ENCODE measurements at places on chromosomes 3 and 15. TPM values are rescaled to one million over a fixed set of nuclear protein-coding genes. Genes with fewer than 3 reads are reported as not detected.

DNAH1 gene
- total RNA-seq = 0.50 TPM

CDCP1 gene
- 23.2 TPM for total RNA-seq

RAB27A gene
- total RNA-seq = 11.6 TPM

OSBPL10 gene
- 8.2 TPM for total RNA-seq

IMPG2 gene
- total RNA-seq = under 0.01 TPM

CD96 gene
- total RNA-seq = not detected

ZNF80 gene
- not detected for total RNA-seq

MORC1 gene
- total RNA-seq = not detected

RNF7 gene
- 73.3 TPM for total RNA-seq

CCR1 gene
- not detected for total RNA-seq

PLA2G4D gene
- not detected for total RNA-seq

PLOD2 gene
- total RNA-seq = 49.2 TPM

HHLA2 gene
- total RNA-seq = not detected

RBMS3 gene
- total RNA-seq = 13.6 TPM

THBS1 gene
- total RNA-seq = 99.2 TPM

PCOLCE2 gene
- total RNA-seq = 1.5 TPM

SKOR1 gene
- total RNA-seq = not detected

DGKG gene
- 0.50 TPM for total RNA-seq

FANCD2OS gene
- total RNA-seq = not detected

SLC12A1 gene
- total RNA-seq = not detected

TMIE gene
- total RNA-seq = not detected

KCNAB1 gene
- not detected for total RNA-seq

ST6GAL1 gene
- 3.5 TPM for total RNA-seq

RTP1 gene
- total RNA-seq = not detected

CHRD gene
- total RNA-seq = 0.30 TPM

TTLL13 gene
- not detected for total RNA-seq

UCN2 gene
- total RNA-seq = 1.9 TPM

CCR4 gene
- not detected for total RNA-seq

ZCWPW2 gene
- total RNA-seq = 0.74 TPM

KLHDC8B gene
- 13.4 TPM for total RNA-seq

All from bronchus fibroblast of lung (primary cell).